Stimulated activated CD8-positive, alpha-beta memory T cell treated with anti-CD3 and anti-CD28 coated beads, Interleukin-4, amount 100 ng/mL, for 24 hours (primary cell): ENCODE measurements at places on chromosomes 6 and 20.

- DNase-seq = no peak
These were observed 326.7 kb upstream of the NOX3 start for GRCh38 chr6:155782320-155782731.

GRCh38 chr6:97205966-97206365 is 77.0 kb downstream of the MMS22L start:
- no peak for DNase-seq

GRCh38 chr6:10854922-10855632 is 16.7 kb upstream of the MAK start:
- no peak for DNase-seq

DNA sequence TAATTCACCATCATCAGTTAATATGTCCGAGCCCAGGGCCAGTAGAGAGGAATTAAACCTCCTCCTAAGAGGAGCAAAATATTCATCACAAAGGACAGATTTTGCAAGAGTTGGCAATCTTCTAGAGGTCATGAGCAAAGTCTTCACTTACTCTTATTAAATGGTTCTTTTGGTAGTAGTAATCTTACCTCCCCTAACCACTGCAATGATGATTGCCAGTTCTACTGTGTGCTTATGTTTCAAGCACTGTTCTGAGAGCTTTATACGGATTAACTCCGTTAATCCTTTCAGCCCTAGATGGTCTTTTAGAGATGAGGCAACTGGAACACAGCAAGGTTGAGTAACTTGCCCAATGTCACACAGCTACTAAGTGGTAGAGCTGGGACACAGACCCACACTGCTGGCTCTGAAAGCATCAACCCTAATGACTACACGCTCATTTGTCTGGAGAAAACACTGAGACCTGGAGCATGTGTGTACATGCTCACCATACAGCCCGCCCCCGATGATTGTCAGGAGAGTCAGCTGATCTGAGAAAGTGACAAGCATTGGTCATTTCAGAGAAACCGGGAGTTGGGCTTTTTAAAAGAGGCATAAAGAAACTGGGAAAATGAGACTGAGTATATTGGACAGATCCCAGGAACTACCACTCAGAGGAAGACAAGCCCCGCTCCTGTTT is 276.0 kb downstream of the NRN1 start:
- no peak for DNase-seq

DNA sequence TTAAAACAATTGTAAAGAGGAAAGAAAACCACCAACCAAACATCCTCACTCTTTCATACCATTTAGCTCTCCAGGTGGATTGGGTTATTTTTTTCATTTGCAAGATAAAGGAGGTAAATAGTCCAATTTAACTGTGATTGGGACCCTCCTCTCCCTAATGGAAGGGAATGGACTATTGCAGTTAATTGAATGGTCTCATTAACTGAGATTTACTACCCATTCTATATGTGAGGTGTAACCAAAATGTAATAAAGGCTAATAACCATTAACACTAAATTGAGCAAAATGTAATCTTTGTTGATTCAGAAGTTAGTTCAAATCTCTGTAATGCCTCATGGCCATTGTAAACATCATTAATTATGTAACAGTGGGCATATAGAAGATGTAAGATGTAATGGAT is 105.0 kb downstream of the KLHL32 start:
- no peak for DNase-seq

- no peak for DNase-seq
These were observed 28.2 kb downstream of the TREML4 start for GRCh38 chr6:41256383-41256782.

DNA sequence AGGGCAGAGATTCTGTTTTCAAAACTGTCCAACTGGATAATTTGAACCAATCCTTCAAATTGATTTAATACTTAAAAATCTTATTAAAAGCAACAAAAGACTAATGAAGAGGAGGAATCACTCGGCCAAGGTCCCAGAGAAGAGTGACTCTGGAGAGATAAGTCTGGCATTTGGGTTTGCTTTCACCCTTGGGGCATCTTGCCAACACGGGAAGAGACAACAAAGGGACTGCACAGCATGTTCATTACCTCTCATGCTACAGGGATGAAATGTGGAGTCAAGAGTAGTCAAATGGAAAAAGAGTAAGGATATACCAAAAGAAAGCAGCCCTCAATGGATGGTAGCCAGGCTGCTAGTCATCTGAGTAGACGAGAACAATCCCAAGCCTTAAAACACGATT is 68.2 kb downstream of the KHDRBS2 start:
- DNase-seq = no peak

GRCh38 chr6:107491138-107491609 is 1.3 kb downstream of the SOBP start:
- DNase-seq = no peak

DNA sequence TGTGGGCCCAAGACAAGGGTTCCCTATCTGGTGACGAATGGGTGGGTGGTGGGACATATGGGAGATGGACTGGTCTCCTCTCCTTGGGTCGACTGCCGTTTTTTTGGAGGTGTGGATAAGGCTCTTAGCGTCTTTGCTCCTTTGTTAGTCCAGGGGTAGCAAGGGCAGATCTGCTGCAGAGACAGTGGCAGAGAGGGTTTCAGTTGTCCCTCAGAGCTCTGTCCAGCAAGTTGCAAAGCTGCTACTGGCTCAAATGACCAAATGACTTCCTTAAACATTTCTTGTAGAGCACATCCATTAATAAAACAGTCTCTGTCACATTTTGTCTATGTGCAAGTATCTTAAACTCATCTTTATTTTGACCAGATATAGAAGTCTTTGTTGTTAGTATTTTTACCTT is 508.0 kb upstream of the ADGRB3 start:
- DNase-seq = no peak

DNA sequence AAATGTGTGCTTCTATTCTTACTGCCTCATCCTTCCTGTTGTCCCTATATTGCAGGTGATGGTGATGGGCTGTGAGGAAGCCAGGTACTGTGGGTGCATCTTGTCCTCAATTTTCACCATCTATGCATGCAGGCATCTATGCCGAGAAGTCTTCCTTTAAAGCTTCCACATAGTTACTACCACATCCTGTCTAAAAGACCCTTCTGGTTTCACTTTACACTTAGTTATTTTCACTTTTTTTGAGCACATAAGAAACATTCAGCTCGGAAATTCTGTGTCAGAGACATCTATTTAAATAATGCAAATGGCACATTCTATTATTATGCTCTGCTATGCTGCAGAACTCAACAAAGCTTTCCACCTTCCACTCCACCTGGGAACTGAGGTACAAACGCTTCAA is 28.2 kb upstream of the FABP7 start:
- DNase-seq = no peak

DNA sequence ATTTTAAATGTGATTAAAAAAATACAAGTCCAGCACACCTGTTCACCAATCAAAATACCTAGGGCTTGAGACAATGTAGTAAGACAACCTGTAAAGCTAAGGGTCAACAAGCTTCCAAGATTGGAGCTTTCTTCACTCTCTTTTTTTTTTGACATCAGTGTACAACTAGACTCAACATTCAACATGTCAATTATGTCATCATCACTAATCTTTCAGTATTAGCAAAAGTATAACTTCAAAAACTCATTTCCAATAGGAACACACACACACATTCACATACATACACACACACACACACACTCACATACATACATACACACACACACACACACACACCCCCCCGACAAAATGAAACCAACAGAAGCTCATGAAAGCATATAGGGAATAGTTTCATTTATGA is 26.0 kb downstream of the PRKN start:
- DNase-seq = no peak

DNA sequence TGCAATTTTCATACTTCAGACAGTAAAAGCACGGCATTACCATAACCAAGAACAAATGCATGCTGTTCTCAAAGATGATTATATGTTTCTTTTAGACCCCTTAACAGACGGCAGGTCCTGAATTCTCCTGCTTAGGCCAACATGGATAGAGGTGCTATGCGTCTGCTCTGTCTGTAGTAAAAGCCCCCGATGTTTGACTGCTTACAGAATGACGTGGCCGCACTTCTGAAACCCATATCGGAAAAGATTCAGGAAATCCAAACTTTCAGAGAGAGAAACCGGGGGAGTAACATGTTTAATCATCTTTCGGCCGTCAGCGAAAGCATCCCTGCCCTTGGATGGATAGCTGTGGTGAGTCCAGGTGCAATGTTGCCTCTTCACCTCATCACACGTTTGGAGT is 93.1 kb upstream of the FAM8A1 start:
- DNase-seq = no peak

GRCh38 chr6:14396826-14397517 is 279.4 kb downstream of the CD83 start:
- DNase-seq = no peak

DNA sequence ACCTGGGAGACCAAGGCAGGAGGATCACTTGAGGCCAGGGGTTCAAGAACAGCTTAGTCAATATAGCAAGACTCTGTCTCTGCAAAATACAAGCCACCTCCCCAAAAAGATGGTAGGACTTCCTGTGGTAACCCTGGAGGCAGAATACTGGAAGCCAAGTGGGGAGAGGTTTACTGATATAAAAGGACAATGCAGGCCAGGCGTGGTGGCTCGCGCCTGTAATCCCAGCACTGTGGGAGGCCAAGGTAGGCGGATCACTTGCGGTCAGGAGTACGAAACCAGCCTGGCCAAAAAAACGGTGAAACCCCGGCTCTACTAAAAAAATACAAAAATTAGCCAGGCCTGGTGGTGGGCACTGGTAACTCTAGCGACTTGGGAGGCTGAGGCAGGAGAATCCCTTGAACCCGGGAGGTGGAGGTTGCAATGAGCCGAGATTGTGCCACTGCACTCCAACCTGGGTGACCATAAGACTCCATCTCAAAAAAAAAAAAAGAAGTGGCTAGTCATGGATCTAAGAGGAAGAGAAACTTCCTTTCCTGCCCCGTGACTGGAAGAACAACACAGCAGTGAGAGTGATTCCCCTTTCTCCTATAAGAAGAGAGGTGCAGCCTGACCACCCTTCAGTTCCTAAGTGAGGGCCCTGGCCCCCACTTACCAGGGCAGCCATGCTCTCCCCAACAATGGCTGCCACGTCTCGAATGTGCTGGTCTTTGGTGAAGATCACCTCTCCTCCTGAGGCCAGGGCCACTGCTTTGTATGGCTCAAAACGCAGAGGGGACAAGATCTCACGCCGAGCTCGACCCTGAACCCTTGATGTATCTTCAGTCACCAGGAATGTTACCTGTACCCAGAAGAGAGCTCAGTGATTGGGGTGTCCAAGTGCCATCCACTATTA is 6.2 kb downstream of the SAPCD1 start:
- DNase-seq = no peak

- DNase-seq = no peak
These were observed 6.0 kb downstream of the HLA-C start for GRCh38 chr6:31265926-31266325.

DNA sequence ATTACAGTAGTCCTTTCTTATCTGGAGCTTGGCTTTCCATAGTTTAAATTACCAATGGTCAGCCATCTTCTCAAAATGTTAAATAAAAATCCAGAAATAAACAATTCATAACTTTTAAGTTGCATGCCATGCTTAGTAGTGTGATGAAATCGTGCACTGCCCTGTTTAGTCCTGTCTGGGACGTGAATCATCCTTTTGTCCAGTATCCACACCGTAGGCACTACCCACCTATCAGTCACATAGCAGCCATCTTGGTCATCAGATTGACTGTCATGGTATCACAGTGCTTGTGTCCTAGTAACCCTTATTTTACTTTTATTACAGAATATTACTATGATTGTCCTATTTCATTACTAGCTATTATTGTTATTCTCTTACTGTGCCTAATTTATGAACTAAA is 924.1 kb downstream of the EYS start:
- DNase-seq = no peak

DNA sequence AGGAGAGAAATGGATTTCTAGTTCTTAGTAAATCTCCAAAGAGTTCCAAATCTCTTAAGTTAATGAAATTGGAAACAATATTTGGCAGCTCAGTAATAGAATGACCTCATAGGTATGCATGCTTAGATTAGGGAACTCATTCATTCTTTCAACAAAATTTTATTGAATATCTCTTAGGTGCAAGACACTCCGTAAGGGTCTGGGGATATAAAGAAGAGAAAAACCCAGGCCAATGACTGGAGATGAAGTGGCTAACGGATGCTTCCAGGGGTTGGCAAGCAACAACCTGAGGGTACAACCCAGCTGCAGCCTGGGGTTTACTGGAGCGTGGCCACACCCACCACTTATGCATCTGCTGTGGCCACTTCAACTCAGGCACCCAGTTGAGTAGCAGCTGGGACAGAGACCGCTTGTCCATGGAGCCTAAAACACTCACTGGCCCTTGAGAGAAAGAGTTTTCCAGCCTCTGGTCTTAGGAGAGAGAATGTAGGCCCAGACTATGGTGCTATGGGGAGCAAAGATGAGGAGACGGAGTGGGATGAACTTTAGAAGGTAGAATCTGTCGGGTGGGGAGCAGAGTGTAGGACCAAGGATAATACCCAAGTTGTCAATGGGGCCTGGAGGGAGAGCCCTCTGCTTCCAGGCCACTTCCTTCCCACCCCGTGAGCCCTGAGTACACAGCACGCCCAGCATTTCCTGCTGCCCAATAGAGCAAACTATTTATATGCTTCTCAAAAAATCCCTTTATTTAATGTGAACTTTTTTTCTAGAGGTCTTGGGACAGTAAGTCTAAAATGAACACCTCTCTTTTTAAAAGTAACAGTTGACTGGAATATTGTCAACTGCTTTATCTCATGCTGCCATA is 46.8 kb upstream of the PXDC1 start:
- DNase-seq = no peak

DNA sequence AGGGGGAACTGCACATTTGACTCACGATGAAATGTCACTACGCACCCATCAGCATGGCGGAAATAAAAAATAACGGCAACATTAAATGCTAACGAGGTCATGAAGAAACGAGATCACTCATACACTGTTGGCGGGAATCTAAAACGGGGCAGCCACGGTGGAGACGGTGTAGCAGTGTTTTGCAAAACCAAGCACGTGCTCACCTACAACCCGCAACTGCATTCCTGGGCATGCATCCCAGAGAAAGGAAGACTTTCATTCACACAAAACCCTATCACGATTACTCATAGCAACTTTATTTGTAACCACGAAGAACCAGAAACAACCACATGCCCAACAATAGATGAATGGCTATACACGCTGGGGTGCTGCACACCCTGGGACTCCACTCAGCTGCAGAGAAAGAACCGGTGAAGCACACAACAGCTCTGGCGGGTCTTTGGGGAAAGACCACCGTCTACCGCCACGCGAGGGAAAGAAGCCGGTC is 77.0 kb downstream of the YTHDF1 start:
- DNase-seq = no peak

GRCh38 chr6:78917788-78918187 is 50.4 kb downstream of the IRAK1BP1 start:
- no peak for DNase-seq
